ENCODE measurements at places on chromosomes 1 and 21.

GRCh38 chr1:20974951-20975350, 187.8 kb upstream of the HP1BP3 start:
- no peak for DNase-seq

DNA sequence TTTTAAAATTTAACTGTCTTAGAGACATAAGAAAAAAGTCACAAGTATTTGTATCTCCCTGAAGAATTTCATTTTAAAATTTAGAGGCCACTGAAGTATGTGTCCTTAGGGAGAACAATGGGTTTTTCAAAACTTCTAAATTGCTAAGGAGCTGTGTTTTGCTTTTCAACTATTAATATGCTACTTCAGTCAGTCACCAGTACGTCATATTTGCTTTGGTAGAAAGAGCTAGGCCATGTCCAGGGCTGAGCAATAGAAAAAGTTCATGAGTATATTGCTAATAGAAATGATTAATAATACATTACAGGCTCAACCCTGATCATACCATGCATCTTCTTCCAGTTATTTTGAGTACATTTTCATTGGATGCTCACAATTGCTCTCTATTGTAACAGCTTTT, 1.7 kb upstream of the SGIP1 start:
- DNase-seq: no peak

- no peak for DNase-seq
Measured at GRCh38 chr1:21604208-21604957, 64.8 kb downstream of the RAP1GAP start.

- no peak for DNase-seq
Measured at GRCh38 chr1:19689085-19689757, 24.5 kb downstream of the HTR6 start.

DNA sequence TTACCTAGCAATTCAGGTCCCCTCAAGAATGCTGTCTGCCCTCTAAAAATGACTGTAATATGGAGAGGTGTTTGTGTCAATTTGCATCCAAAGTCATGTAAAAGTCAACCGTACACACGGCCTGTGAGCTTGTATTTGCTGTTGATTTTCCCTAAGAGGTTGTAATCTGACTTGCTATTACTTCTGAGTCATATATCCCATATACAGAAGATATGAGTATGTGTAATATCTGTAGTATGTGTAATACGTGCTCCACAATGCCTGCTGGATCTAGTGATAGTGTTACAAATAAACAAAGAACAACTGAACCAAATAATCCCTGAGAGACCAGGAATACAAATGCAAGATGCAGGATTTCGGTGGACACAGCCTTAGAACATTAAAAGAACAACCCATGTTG, 1.4 kb upstream of the KCNJ6 start:
- DNase-seq: no peak

DNA sequence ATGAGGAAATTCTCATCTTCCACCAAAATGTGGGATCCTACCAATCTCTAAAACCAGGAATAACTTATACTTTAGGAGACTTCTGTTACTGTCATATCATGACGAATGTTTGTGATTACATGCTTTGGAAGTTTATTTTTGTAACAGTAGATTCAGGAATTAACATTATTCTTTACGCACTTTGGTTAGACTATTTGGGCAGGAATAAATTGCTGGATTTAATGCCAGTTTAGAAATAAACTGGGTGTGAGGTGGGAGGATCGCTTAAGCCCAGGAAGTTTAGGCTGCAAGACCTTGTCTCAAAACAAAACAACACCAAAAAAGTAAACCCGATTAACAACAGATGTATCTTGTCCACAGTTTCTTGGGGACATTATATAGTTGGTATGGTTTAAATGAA, 52.1 kb downstream of the MIGA1 start:
- DNase-seq: no peak

DNA sequence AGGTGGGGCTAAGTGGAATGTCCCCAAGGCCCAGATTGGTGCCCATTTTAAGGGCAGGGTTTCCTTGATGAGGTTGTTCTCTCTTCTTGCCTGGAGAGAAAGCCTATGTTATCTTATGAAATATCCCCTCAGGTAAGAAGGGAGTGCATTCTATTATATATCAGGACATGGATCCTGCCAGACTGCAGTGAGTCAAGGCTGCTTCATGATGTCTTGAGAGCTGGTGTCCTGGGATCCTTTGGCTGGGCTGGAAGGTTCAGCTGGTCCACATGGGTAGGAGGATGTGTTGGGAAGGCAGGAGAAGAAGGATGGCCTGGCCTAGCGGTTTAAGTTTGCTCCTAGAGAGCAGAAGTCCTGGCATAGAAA, 207.6 kb downstream of the ROR1 start:
- DNase-seq: no peak

DNA sequence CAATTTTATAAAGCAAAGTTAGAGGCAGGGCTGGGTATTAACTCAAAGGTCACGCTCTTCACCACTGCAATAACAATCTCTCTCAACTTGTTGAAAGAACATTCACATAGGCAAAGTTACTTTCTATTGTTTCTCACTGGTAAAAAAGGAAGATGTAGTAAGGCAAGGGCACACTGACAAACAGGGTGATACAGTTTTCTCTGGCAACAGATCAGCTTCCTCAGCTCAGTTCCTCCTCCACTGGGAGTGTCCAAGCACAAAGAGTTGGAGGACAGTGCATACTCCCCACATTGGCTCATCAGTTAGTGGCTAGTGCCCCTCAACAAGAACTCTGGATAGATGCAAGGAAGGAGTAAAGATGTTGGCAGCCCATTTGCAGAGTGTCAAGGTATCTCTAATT, 3.7 kb downstream of the PLPPR4 start:
- DNase-seq: no peak

Data from stimulated activated CD8-positive, alpha-beta memory T cell treated with anti-CD3 and anti-CD28 coated beads, Interleukin-15, amount 100 ng/mL, for 24 hours (primary cell).